Neuronal stem cell (in vitro differentiated cells): ENCODE measurements at places on chromosomes 7 and 10.

GRCh38 chr10:92180399-92180798 lies 110.5 kb downstream of the CPEB3 start:
- DNase-seq: no peak

- DNase-seq: no peak
Measured at GRCh38 chr7:104927055-104927454, 87.0 kb upstream of the KMT2E start.

- no peak for DNase-seq
Measured at GRCh38 chr7:19508124-19508523, 200.7 kb downstream of the POLR1F start.

DNA sequence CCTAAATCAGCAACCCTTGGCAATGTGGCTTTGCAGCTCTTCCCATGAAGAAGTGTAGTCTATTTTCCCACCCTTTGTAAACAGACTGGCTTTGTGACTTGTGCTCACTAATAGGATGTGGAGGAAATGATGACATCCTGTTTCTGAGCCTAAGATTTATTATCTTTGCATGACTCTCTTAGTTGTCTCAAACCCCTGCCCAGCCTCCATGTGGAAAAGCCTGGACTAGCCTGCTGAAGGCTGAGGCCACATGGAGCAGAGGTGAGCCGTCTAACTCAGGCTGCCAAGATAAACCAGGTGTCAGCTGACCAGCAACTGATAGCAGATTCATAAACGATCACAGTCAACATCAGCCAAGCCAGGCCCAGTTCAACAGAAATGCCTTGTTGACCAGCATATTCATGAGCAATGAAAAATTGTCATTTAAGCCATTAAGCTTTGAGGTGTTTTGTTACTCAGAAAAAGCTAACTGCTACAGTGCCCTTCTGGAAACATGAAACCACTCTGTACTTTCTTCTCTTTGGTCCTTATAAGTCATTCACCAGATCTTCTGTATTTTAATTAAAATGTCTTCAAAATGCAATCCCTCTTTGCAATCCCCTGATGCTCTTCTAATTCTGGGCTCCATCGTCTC lies 586.3 kb upstream of the ANKRD30A start:
- DNase-seq: no peak

DNA sequence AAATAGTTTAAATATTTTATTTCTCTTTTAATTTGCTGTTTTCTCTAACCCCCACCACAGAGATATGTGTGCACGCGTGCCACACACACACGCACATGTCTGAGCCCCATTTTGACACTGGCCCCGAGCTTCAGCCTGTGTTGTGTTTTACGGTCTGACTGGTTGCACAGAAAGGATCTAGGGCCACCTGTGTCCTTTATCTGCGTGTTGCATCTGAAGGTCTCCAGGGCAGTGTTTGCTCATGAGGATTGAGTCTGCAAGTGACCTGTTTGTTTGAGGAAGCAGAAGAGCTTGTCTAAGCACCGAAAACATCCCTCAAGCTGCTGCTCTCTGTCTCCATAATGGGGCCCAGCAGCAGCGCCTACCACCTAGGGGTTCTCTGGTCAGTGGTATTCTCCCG lies 266.4 kb upstream of the LYZL1 start:
- no peak for DNase-seq

GRCh38 chr10:125578658-125579315 lies 104.2 kb downstream of the TEX36 start:
- DNase-seq: no peak

- no peak for DNase-seq
Measured at GRCh38 chr10:77144656-77145055, 493.0 kb downstream of the KCNMA1 start.
